ENCODE measurements at places on chromosomes 5 and 9. TPM values are rescaled to one million over a fixed set of nuclear protein-coding genes. Genes with fewer than 3 reads are reported as not detected.

FUT7 gene
- total RNA-seq, result not detected

- DNase-seq, result no peak
- H3K4me1 ChIP-seq, result no peaks in the 10 kb centered on the region
- no peaks in the 10 kb centered on the region for H3K27me3 ChIP-seq
- no peak overlapping the region for H3K27ac ChIP-seq
These were observed 304.4 kb downstream of the TLE1 start for GRCh38 chr9:81384911-81385310.

DNA sequence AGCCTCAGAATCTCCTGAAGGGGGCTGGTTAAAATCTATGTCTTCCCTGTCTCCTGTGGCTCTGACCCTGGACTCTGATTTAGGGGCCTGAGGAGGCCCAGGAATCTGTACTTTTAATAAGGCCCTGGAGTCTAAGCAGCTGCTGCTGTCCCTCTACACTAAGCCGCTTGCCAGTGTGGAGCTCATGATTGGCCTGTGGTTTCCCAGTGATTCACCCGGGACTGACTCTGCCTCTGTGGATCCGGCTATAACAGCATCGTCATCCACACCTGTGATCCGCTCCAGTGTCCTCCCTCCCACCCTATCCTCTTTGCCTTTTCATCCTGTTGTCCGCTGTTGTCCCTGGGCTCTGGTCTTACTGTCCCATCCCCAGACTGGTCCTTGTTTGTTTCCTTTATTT lies 3.7 kb downstream of the SLC31A2 start:
- DNase-seq, result peak; percentile 38
- no peaks in the 10 kb centered on the region for H3K27me3 ChIP-seq
- no peak overlapping the region for H3K4me3 ChIP-seq

- DNase-seq, result peak; percentile 98
- H3K27me3 ChIP-seq, result no peaks in the 10 kb centered on the region
- H3K4me3 ChIP-seq, result no peak overlapping the region
- no peaks in the 10 kb centered on the region for H3K36me3 ChIP-seq
These were observed 8.8 kb upstream of the TRAF1 start for GRCh38 chr9:120935383-120935857.

GRCh38 chr5:98128846-98129245 lies 644.6 kb upstream of the RGMB start:
- no peak overlapping the region for H3K4me3 ChIP-seq
- H3K27ac ChIP-seq, result no peak overlapping the region
- DNase-seq, result no peak
- no peaks in the 10 kb centered on the region for H3K36me3 ChIP-seq
- no peaks in the 10 kb centered on the region for H3K4me1 ChIP-seq

DNA sequence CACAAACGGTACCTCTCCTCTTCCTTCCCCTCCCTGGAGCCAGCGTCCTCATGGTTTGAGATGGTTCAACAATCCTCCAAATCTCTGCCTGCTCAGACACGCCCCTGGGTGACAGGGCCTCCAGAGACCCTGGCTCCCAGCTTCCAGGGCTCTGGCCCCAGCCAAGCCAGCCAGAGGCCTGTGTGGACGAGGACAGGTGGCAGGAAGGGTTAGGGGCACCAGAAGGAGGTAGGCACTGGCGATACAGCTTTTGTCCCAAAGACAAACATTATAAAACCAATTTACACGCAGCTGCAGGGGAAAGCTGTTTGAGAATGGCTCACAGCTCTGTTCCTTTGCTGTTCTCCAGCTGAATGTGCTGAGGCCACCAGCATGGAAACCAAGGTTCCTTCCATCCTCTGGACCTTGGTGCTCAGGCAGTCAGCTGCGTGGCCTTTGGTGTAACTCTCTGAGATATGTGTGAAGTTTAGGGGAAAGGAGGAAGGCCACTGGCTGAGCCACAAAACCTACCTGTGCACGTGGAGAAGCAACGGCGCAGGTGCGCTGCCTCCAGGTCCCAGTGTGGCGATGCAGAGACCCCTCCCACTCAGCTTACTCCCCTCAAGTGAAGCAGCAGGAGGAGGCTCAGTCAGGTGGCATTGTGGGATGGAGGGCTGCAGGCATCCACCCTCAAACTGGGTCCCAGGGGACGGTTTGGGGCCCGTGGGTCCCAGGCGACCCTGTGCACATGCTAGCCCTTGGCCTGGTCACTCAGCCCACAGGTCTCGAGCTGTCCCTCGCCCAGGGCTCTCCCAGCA lies 4.3 kb upstream of the QRFP start:
- no peak for DNase-seq
- H3K4me3 ChIP-seq, result no peak overlapping the region
- no peaks in the 10 kb centered on the region for H3K36me3 ChIP-seq
- no peak overlapping the region for H3K27ac ChIP-seq
- peaks cover 5% of the 10 kb centered on the region for H3K4me1 ChIP-seq

- no peaks in the 10 kb centered on the region for H3K27me3 ChIP-seq
- no peak overlapping the region for H3K4me3 ChIP-seq
- H3K4me1 ChIP-seq, result peaks cover 7% of the 10 kb centered on the region
- DNase-seq, result no peak
- no peak overlapping the region for H3K27ac ChIP-seq
These were observed 7.1 kb upstream of the DMXL1 start for GRCh38 chr5:119063579-119064379.

- no peak overlapping the region for H3K27ac ChIP-seq
- no peaks in the 10 kb centered on the region for H3K36me3 ChIP-seq
- no peak for DNase-seq
- no peaks in the 10 kb centered on the region for H3K27me3 ChIP-seq
- H3K4me3 ChIP-seq, result no peak overlapping the region
- no peaks in the 10 kb centered on the region for H3K4me1 ChIP-seq
These were observed 341.0 kb downstream of the EBF1 start for GRCh38 chr5:158758675-158759074.

DNA sequence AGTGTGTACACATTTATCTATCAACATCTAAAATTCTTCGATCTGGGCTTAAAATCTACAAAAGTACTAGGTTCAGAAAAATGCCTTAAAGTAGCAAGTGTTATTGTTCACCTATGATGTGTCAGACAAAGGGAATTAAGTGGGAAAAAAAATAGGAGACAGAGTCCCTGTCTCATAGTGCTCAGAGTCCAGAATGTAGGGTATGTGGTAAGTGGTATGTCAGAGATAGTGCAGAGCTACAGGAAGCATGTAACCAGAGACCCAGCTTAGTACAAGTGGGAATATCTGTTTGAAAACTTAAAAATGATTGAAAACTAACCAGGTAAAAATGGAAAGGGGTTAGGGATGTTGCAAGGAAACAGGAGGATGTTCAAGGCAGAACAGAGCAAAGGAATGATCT lies 482.8 kb downstream of the ELAVL2 start:
- H3K27me3 ChIP-seq, result no peaks in the 10 kb centered on the region
- DNase-seq, result no peak
- H3K4me1 ChIP-seq, result no peaks in the 10 kb centered on the region
- H3K4me3 ChIP-seq, result no peak overlapping the region

VCAN gene
- 33.7 TPM for total RNA-seq

- no peak overlapping the region for H3K4me3 ChIP-seq
- no peaks in the 10 kb centered on the region for H3K27me3 ChIP-seq
- DNase-seq, result no peak
- no peak overlapping the region for H3K27ac ChIP-seq
These were observed 31.5 kb downstream of the CNTLN start for GRCh38 chr9:17166346-17166745.

DNA sequence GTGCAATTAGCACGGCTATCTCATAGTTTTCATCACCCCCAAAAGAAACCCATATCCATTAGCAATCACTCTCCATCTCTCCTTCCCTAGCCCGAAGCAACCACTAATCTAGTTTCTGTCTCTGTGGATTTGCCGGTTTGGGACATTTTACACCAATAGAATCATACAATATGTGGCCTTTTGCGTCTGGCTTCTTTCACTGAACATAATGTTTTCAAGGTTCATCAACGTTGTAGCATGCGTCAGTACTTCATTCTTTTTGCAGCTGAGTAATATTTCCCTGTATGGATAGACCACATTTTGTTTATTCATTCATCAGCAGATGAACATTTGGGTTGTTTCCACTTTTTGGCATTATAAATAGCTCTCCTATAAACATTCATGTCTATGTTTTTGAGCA lies 75.4 kb upstream of the TBC1D2 start:
- no peak for DNase-seq
- no peak overlapping the region for H3K27ac ChIP-seq

- no peaks in the 10 kb centered on the region for H3K27me3 ChIP-seq
- H3K36me3 ChIP-seq, result no peaks in the 10 kb centered on the region
- H3K27ac ChIP-seq, result no peak overlapping the region
- H3K4me3 ChIP-seq, result no peak overlapping the region
- peaks cover 21% of the 10 kb centered on the region for H3K4me1 ChIP-seq
These were observed 33.3 kb downstream of the PIK3R1 start for GRCh38 chr5:68248896-68249295.

DNA sequence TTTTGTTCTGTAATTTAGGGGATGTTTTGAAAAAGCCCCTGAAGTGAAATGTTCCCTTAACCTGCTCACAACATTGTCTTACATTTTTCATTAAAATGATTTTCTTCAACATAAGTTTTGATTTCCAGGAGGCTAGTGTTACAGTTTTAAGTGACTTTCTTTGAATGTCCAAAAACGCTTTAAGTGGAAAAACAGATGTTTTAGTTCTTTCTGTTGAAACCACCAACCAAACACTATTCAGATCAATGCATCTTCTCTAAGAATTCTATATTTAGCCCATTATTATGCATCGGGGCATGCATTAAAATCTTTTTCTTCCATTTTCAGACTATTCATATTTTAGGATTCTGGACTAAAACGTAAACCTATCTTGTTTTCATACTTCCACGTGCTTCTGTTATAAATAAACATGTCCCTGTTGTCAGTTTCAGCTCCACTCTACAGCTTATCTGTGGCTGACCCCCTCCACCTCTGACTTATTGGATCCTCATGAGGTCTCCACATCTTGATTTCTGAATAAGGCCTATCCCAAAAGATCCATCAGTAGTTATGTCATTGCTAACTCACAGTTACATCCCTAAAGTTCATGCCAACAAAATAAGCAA lies 882.3 kb upstream of the SEMA6A start:
- no peaks in the 10 kb centered on the region for H3K36me3 ChIP-seq
- H3K27ac ChIP-seq, result no peak overlapping the region
- no peak overlapping the region for H3K4me3 ChIP-seq
- no peak for DNase-seq
- H3K4me1 ChIP-seq, result no peaks in the 10 kb centered on the region

- no peak overlapping the region for H3K27ac ChIP-seq
- no peaks in the 10 kb centered on the region for H3K36me3 ChIP-seq
- no peak overlapping the region for H3K4me3 ChIP-seq
- no peaks in the 10 kb centered on the region for H3K4me1 ChIP-seq
These were observed 298.0 kb downstream of the NNT start for GRCh38 chr5:43900974-43901373.

GRCh38 chr5:124574521-124575436 lies 171.7 kb downstream of the ZNF608 start:
- peaks cover 3% of the 10 kb centered on the region for H3K4me1 ChIP-seq
- no peak for DNase-seq
- no peak overlapping the region for H3K4me3 ChIP-seq
- no peaks in the 10 kb centered on the region for H3K27me3 ChIP-seq

AQP7 gene
- total RNA-seq, result 29.7 TPM

PRUNE2 gene
- 3.9 TPM for total RNA-seq

DNA sequence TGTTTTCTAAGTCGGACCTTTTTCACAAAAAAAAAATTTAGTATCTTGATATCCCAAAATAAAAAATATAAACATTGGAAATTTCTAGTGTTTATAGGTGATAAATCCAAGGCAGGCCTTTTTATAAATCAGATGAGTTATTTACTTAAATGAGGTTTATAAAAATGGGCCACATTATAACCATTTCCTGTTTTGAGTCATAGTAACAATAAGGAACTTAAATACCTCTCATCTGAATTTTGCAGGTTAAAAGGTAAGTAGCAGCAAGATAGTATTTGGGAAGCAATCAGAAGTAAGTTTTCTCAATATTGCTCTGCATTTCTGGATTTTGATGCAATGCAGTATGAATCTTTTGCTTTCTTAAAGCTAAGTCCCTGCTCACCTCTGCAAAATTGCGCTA lies 3.9 kb downstream of the SPTAN1 start:
- DNase-seq, result no peak
- no peak overlapping the region for H3K27ac ChIP-seq
- no peaks in the 10 kb centered on the region for H3K36me3 ChIP-seq
- H3K4me1 ChIP-seq, result peaks cover 61% of the 10 kb centered on the region
- H3K4me3 ChIP-seq, result no peak overlapping the region

PCDHB10 gene
- total RNA-seq, result 2.3 TPM
